WERI-Rb-1 (cell line): ENCODE measurements at places on chromosomes 5 and 9.

GRCh38 chr5:104299998-104300706, 737.6 kb upstream of the NUDT12 start:
- DNase-seq: no peak

DNA sequence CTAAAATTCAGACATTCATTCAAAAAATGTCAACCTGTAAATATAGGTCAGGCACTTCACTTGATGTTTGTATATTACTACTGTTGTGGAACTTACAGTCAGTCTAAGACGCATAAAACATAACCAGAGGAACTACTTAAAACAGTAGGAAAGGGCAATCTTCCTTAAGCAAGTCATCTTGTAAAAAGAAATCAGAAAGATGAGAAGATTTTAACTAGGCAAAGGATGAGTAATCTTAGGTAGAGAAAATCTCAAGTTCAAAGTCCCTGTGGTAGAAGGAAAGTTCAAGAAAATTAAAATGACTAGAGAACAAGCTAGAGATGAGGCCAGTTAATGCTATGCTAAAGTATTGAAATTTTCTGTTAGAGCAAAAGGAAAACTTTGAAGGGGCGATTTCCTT, 152.4 kb downstream of the RAPGEF6 start:
- no peak for DNase-seq

- no peak for DNase-seq
These were observed 54.3 kb upstream of the BOD1 start for GRCh38 chr5:173670791-173671120.

- DNase-seq: no peak
These were observed 14.9 kb downstream of the BRD3OS start for GRCh38 chr9:134040176-134040565.

DNA sequence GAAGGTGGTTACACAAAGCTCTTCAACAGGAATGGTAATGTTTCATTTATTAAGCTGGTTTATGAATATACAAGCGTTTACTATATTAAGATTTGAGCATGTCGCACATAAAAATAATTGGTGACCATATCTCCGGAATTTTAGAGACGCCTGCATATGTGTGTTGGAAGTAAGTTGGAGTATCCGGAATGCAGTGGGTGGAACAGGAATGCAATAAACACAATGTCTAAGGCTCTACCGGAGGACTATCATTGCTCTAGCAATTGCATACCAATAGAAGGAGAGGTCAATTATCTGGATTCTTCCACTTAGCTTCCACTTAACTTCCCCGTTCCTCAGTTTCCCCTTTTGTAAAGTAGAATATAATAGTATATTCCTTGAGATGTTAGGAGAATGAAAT, 1.1 kb upstream of the CEP78 start:
- DNase-seq: no peak

DNA sequence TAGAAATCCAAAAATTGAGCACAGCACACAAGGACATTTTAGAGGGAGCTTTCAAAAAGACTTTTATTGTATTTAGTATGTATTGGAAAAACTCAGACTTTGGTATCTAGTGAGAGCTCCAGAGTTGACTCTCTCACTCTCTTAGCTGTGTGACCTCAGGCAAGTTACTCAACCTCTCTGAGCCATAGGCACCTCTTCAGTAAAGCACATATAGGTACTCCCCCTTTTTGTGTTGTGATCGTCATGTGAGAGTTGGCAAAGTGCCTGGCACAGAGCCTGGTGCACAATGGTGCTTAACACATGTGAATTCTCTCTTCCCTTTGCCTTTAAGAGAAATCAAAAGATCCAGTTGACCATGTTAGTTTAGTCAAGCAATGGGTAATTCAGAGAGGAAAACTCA, 186.2 kb downstream of the TMEM38B start:
- no peak for DNase-seq

- DNase-seq: no peak
These were observed 3.5 kb downstream of the HEMGN start for GRCh38 chr9:97934321-97935115.
